ENCODE measurements at places on chromosomes 3 and 15.

DNA sequence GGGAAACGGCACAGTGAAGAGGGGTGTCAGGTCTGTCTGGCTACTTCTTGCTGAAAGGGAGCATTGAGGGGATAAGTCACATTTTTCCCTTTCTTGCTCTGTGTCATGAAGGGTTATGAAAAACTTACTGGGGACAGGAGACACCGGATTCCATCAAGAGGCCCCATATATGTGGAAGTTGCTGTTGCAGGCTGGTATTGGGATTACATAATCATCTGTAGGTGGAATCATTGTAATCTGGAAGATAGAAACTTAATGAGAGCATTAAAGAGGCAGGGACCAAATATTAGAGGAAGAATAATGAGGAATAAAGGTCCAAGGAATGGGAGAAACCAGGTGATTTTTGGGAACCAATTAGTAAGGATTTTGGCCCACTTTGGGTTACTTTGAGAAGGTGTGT, 4.2 kb upstream of the TCAIM start:
- DNase-seq = no peak

GRCh38 chr3:28476764-28477163, 128.1 kb upstream of the AZI2 start:
- DNase-seq = no peak

- DNase-seq = no peak
These were observed 170.3 kb downstream of the NUP210 start for GRCh38 chr3:13249664-13250390.

GRCh38 chr3:151538456-151539393, 77.9 kb upstream of the IGSF10 start:
- DNase-seq = no peak

DNA sequence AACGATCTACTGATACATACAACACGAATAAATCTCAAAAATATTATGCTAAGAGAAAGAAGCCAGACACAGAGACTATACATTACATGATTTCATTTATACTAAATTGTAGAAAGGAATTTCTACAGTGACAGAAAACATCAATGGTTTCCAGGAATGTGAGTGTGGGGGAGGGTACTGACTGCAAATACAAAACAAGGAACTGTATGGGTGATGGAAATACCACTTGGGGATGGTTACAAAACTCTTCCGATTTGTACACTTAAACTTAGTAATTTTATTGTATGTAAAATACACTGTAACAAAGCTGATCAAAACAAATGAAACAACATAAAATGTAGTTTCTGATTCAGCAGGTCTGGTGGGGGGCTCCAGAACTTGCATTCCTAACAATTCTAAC, 45.8 kb upstream of the IP6K2 start:
- DNase-seq = no peak

Data from CD4-positive, alpha-beta T cell treated with Interferon gamma for 1 hour (primary cell).